ENCODE measurements at places on chromosomes 7 and 10. TPM values are rescaled to one million over a fixed set of nuclear protein-coding genes. Genes with fewer than 3 reads are reported as not detected.
A peak's percentile ranks its signal among the peaks of the same experiment; 100 is the strongest.

Gene TMEM139
- not detected for total RNA-seq

Gene NCF1
- total RNA-seq: 368 TPM

Gene PON1
- not detected for total RNA-seq

Gene ITPRID1
- not detected for total RNA-seq

Gene TCAF2
- total RNA-seq: 0.11 TPM

Gene ZNRF2
- 45.3 TPM for total RNA-seq

Gene ECHDC3
- total RNA-seq: not detected

Gene TMEM106B
- 88.1 TPM for total RNA-seq

Gene DNAH11
- total RNA-seq: not detected

- no peaks in the 10 kb centered on the region for H3K27me3 ChIP-seq
- no peak overlapping the region for H3K4me3 ChIP-seq
- no peak overlapping the region for H3K27ac ChIP-seq
- H3K4me1 ChIP-seq: peaks cover 14% of the 10 kb centered on the region
- no peaks in the 10 kb centered on the region for H3K36me3 ChIP-seq
These were observed 78.9 kb downstream of the FOXL3 start for GRCh38 chr7:368651-369475.

- DNase-seq: no peak
- no peaks in the 10 kb centered on the region for H3K27me3 ChIP-seq
These were observed 649.0 kb upstream of the PCDH15 start for GRCh38 chr10:55449981-55450380.

GRCh38 chr7:28762651-28763050 is 195.5 kb downstream of the TRIL start:
- no peak overlapping the region for H3K27ac ChIP-seq
- H3K36me3 ChIP-seq: no peaks in the 10 kb centered on the region
- no peak overlapping the region for H3K4me3 ChIP-seq
- no peak for DNase-seq
- H3K4me1 ChIP-seq: no peaks in the 10 kb centered on the region

GRCh38 chr10:48511066-48511874 is 93.6 kb downstream of the ARHGAP22 start:
- H3K27me3 ChIP-seq: no peaks in the 10 kb centered on the region
- no peaks in the 10 kb centered on the region for H3K36me3 ChIP-seq
- H3K4me1 ChIP-seq: no peaks in the 10 kb centered on the region
- no peak overlapping the region for H3K27ac ChIP-seq

DNA sequence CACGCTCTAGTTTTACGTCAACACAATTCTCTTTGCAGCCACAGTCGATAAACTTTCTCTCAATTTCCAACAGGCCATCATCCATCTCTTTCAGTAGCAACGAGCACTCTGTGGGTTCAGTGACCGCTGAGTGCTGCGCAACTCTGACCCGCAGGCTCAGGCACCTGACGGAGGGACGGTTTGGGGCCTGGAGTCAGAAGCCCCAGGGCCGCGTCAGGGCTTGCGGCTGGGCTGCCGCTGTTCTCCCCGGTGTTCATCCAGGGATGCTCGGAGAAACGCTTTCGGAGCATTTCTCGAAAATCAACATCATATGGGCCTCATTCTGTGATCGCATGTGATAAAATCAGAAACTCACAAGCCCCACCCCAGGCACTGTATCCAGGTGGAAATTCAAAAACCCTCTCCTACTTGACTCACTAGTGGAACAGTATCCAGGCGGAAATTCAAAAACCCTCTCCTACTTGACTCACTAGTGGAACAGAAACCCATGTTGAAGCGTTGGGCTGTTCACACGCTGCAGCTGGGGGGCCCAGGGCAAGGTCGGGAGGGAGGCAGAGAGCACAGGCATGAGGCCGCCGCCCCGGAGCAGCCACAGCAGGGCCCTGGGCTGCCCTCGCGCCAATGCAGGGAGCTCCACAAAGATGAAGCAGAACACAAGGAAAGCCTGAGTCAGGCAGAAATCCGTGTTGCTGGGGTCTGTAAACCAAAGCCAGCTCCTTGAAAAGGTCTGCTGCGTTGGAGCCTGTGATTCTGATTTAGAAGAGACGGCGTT is 73.3 kb upstream of the NKX6-2 start:
- no peaks in the 10 kb centered on the region for H3K36me3 ChIP-seq
- H3K27me3 ChIP-seq: no peaks in the 10 kb centered on the region
- no peak overlapping the region for H3K4me3 ChIP-seq
- H3K27ac ChIP-seq: no peak overlapping the region
- H3K4me1 ChIP-seq: no peaks in the 10 kb centered on the region

DNA sequence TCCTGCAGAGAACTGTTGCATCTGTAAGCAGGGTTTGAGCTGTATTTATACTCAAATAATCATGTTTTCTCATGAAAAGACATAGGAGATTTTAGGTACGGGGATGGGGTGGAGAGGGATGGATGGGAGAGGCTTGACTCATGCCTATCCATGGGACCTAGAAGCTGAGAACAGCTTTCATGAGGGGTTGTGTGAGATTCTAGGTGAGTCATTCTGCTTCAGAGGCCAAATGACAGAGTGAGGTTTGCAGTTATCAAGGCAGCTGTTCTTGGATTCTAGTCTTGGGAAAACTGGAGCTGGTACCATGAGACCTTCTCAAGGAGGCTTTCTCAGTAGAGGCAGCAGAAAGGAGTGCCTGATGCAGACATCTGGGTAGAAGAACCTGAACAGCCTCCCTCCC is 746.9 kb downstream of the TYW1 start:
- no peaks in the 10 kb centered on the region for H3K4me1 ChIP-seq
- no peak overlapping the region for H3K27ac ChIP-seq
- no peak for DNase-seq
- H3K27me3 ChIP-seq: no peaks in the 10 kb centered on the region
- no peaks in the 10 kb centered on the region for H3K36me3 ChIP-seq

DNA sequence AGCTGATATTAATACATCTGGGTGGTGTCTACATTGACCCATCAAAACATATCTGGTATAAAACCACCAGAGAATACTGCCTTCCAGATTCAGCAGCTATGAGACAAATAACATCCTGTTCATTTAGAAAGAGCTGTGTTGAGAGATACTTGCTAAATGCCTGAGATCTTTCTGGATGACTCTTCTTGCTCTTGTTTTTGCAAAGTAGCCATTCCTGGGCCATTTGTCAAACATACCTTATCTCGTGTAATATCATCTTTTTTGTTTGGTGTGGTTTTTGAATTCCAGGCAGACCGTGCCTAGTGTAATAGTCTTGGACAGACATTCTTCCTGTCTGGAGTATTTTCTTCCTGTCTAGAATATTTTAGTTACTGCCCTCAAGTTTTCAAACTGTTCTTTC is 74.7 kb upstream of the PRR15 start:
- no peak overlapping the region for H3K4me3 ChIP-seq
- no peaks in the 10 kb centered on the region for H3K27me3 ChIP-seq
- no peak for DNase-seq
- no peaks in the 10 kb centered on the region for H3K36me3 ChIP-seq
- H3K27ac ChIP-seq: no peak overlapping the region
- no peaks in the 10 kb centered on the region for H3K4me1 ChIP-seq

- peak; percentile 77 for DNase-seq
- no peaks in the 10 kb centered on the region for H3K4me1 ChIP-seq
- H3K4me3 ChIP-seq: no peak overlapping the region
- H3K36me3 ChIP-seq: no peaks in the 10 kb centered on the region
- H3K27me3 ChIP-seq: no peaks in the 10 kb centered on the region
These were observed 219.0 kb downstream of the CCDC3 start for GRCh38 chr10:12782537-12782936.

DNA sequence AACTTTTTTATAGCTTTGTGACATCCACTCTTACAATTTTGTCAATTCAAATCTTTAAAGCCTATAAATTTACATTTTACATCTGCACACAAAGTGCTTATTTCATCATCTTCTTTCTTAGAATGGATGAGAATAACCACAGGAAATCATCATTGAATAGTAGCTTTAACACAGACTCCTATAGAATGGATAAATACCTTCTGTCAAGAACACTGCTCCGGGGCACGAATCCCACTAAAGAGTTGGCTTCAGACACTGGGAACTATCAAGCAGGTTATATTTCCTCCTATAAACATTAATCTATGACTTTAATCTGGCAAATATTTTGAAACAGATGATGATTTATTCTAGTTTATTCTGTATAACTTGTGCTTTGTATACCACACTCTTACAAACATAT is 269.7 kb upstream of the TPK1 start:
- no peaks in the 10 kb centered on the region for H3K27me3 ChIP-seq
- no peak for DNase-seq
- no peak overlapping the region for H3K27ac ChIP-seq
- no peak overlapping the region for H3K4me3 ChIP-seq
- no peaks in the 10 kb centered on the region for H3K4me1 ChIP-seq
- no peaks in the 10 kb centered on the region for H3K36me3 ChIP-seq

DNA sequence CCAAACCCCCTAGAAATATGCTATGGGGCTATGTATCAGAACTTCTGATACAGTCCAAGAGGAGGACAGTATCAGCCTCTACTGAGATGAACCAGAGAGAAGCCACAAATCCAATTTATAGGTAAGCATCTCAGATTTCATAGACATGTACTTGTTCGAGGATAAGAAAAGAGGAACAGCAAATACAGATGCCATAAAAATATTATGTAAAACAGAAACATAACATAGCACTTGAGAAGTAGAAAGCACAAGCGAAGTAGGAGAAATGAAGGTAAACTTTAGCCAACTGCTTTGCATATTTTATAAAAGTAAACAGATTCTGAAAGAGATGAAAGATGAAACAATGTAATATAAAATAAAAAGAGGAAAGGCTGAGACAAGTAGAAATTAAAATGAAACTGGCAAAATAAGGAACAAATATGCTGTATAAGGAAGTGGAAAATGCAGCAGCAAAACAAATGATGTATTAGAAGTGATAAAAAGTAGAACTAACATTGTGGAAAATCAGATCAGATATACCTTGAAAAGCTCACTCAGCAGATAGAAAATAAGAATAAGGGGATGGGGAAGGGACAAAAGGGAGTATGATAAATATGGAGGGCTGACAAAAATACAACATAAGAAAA is 135.1 kb downstream of the SKAP2 start:
- no peak for DNase-seq
- H3K27ac ChIP-seq: peak overlapping the region; percentile 10
- H3K4me3 ChIP-seq: no peak overlapping the region
- H3K4me1 ChIP-seq: peaks cover 13% of the 10 kb centered on the region
- no peaks in the 10 kb centered on the region for H3K27me3 ChIP-seq
- H3K36me3 ChIP-seq: no peaks in the 10 kb centered on the region

- no peaks in the 10 kb centered on the region for H3K27me3 ChIP-seq
- no peak overlapping the region for H3K27ac ChIP-seq
- DNase-seq: peak; percentile 43
- no peaks in the 10 kb centered on the region for H3K4me1 ChIP-seq
- H3K36me3 ChIP-seq: no peaks in the 10 kb centered on the region
- H3K4me3 ChIP-seq: no peak overlapping the region
These were observed 12.9 kb upstream of the TMEM26 start for GRCh38 chr10:61465901-61466632.

- H3K27ac ChIP-seq: no peak overlapping the region
- no peak overlapping the region for H3K4me3 ChIP-seq
- H3K36me3 ChIP-seq: no peaks in the 10 kb centered on the region
- no peak for DNase-seq
- no peaks in the 10 kb centered on the region for H3K27me3 ChIP-seq
- peaks cover 36% of the 10 kb centered on the region for H3K4me1 ChIP-seq
These were observed 1117.3 kb downstream of the SORCS3 start for GRCh38 chr10:105758209-105758998.

DNA sequence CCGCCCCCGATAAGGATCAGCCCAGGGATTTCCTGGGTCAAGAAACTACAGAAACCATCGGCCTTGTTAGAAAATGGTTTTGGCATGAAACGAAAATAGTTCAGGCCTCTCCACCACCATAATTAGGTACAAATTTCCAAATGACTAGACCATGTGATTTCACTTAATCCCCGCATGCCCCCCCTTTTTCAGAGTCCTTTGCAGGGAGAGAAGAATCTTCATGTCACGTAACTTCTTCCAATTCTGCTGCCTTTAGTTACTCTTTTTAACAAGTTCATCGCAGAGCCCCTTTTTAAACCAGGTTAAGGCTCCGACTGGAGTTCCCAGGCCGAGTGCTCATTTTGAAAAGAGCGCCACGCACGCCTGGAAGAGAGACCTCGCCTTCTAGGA is 3.4 kb downstream of the PDGFA start:
- H3K27me3 ChIP-seq: no peaks in the 10 kb centered on the region
- H3K27ac ChIP-seq: no peak overlapping the region
- no peak for DNase-seq
- no peak overlapping the region for H3K4me3 ChIP-seq
- H3K36me3 ChIP-seq: no peaks in the 10 kb centered on the region
- peaks cover 14% of the 10 kb centered on the region for H3K4me1 ChIP-seq

- no peaks in the 10 kb centered on the region for H3K36me3 ChIP-seq
- DNase-seq: no peak
- H3K4me1 ChIP-seq: no peaks in the 10 kb centered on the region
- no peak overlapping the region for H3K27ac ChIP-seq
- H3K4me3 ChIP-seq: no peak overlapping the region
These were observed 26.0 kb downstream of the CTNNA3 start for GRCh38 chr10:67669978-67670377.
